ENCODE measurements at places on chromosomes 5 and 9.

DNA sequence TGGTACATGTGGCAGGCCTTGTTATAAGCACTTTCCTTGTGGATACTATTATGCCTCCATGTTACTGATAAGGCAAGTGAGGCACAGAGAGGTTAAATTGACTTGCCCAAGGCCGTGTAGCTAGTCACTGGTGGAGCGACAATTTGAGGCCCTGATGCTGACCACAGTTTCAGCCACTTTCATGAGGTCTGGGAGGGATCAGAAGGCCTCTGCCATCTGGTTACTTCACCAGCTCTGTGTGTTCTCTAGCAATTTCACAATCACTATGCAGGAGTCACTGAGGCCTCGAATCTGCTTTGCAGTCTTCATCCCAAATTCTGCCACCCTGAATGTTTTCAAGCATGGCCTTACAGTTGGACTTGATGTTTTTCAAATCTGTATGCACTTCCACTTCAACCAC is 9.1 kb downstream of the LRRC70 start:
- DNase-seq, result no peak

DNA sequence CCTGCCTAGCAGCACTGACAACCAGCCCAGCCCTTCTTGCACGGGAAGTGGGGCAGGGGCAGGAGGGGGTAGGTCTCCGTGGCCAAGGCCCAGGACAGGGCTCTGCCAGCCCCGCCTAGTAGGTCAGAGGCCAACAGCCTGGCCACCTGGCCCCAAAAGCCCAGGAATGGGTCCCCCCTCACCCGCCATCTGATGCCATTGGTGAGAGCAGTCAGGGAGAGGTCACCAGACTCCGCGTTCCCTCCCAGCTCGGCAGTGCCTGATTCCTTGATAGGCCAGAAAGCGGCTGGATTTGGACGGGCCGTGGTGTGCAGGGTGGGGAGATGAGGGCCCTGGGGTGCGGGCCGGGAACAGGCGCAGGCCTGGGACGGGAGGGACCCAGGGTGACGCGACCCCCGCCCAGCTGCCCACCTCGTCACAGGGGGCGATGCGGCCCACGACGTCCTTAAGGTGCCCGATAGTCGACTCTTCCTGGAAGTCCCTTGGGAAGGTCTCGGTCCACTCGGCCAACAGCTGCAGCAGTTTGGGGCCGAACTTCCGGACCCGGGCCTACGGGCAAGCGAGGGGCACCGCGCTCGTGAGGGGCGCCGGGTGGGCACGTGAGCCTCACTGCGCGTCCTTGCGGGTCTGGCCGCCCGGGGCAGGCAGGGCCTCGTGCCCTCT is 64.5 kb upstream of the RNF130 start:
- no peak for DNase-seq

- no peak for DNase-seq
These were observed 289.4 kb upstream of the DAB2 start for GRCh38 chr5:39714036-39714698.

DNA sequence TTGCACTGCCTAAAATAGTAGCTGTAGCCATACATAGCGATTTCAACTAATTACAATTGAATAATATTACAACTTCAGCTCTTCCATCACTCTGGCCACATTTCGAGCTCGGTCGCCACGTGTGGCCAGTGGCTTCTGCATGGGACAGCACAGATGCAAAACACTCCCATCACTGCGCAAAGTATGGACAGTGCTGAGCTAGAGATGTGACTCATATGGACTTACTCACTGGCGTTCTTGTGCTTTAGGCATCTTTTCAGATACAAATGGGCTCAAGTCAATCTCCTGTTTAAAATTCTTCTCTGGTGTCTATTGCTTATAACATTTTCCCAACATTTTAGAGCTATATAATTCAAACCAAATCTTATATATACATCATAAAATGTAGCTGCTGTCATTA is 222.7 kb downstream of the ELAVL2 start:
- no peak for DNase-seq

DNA sequence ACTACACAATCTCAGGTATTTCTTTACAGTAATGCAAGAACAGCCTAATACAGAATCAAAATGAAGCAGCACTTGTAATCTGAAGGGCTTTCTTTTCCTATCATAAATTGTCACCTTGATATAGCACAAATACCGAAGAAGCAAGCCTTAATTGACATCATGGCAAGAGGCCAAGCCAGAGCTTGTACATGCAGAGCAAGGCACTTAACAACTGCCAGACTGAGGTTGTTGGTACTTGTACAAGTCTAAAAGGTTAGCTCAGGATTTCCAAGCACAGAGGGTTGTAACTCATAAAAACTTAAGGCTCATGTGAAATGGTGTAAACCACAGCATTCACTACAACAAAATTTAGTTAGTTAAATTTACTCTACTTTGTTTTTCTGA is 158.8 kb upstream of the SPEF2 start:
- no peak for DNase-seq

DNA sequence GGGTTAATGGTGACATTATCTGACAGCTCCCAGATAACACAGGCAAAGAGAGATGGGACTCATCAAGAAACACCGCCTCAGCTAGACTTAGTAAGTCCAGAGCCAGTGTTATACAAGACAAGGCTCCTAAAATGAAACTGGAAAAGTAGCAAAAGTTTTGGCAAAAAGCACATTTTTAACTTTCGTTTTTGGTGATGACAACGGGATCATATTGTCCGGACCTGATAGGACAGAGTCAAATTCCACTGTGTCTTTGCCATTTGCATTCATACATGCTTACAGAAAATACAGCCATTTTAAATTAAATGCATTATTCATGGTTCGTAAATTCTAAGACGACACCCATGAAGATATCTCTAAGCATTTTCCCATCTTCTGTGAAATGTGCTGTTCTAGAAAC is 152.1 kb downstream of the CRB2 start:
- no peak for DNase-seq

DNA sequence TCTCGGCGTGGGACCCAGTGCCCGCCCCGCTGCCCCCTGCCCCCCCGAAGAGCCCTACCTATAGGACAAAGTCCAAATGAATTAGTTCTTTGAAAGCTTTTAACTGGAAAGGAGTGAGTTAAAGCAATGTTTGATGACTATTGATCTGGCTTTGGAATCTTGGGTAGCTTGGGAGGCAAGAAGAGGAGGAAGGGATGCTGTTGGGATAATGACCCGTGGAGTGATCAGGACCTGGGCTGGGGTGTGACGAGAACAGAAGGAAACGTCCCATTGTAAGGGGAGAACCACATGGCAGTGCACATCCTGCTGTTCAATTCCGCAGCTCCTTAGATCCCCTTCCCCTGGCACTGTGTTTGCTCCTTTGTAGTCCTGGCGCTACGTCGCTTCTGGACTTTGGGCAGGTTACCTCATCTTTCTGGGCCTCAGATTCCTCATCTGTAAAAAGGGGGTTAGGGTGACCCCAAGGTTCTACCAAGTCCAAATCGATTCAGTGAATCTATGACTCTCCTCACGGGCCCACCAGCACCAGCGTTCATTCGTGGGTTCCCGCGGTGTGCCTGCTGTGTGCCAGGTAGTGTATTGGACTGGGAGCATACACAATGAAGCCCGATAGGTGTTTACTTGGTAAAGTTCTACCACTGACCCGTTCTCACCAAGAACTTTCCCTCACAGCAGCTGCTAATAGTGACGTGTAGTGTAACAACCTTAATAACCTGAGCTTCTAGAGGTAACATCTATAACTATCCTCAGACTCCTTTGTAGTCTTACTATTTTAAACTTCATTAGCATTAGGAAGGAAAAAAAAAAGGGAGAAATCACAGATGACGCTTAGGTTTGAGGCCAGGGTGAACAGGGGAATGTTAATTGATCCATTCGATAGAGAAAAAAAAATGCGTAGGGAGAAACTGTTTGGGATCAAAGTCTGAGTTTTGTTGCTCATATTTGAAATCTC is 1.1 kb upstream of the NADK2 start:
- DNase-seq, result no peak

DNA sequence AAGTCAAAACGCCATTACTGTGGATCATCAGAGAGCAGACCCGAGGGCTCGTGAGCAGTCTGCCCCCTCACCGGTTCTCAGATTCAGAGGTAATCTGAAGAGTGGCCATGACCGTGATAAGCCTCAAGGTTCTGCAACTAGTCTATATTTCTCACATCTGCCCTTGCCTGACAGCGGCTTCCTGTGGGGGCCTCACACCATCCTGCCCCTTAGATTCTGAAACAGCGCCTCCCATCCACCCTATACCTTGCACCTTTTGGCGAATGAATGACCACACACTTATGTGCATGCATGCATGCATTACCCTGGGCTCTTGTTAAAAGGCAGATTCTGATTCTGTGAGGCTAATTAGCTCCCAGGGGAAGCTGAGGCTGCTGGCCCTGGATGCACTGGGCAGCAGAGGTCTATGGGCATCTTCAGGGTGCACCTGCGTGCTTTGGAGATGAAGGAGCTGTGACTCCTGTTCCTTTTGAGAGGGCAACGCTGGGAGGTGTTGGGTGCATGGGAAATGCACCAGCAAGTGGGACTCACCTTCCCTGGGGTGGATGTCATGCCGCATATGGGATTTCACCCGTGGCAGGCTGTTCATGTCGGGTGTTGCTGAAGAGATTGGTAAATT is 7.8 kb upstream of the GADD45G start:
- DNase-seq, result no peak

- DNase-seq, result no peak
These were observed 4.2 kb upstream of the SEC16A start for GRCh38 chr9:136486823-136487620.

DNA sequence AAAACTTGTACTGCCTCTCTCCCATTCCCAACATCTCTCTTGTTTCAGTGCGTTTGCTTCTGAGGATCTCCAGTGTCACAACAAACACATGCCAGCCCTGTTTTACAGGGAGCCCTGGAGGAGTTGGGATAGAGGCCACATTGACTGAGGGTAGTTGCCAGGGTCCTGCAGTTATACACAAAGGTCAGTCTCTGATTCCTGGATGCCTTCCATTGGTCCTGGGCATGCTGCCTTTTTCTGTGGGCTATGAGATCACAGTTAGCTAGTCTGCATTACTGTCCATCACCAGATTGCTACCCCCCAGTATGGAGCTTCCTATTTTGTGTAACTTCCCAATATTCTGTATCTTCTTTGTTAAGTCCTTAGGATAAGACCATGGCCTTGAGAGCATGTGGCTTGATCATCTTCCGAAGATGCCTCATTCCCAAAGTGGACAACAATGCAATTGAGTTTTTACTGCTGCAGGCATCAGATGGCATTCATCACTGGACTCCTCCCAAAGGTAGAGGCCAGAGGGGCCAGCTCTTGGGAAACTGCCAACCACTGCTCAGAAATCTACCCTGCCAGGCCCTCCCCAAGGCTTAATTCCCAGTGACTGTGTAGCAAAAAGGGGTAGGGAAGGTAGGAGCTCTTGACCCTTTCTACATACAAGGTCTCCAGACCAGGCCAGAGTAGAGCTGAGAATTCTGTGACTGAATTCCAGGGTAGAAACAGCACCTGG is 9.5 kb downstream of the NUDT2 start:
- DNase-seq, result no peak

DNA sequence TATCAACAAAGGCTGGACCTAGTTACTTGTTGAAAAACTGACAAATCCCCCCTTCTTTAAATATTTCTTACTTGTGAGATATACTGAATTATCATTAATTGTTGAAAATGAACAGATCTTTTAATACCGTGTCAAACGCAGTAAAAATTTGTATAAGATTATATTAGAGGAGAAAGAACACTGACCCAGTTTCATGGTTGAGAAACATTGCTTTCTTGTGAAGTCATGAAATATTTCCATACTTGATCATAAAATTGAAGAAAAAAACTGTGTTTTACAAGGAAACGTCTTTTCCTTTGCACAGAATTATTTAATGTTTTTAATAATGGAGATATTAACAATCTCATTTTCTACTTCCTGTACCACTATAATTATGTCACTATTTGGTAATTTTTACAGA is 45.8 kb downstream of the MOCS2 start:
- DNase-seq, result no peak

DNA sequence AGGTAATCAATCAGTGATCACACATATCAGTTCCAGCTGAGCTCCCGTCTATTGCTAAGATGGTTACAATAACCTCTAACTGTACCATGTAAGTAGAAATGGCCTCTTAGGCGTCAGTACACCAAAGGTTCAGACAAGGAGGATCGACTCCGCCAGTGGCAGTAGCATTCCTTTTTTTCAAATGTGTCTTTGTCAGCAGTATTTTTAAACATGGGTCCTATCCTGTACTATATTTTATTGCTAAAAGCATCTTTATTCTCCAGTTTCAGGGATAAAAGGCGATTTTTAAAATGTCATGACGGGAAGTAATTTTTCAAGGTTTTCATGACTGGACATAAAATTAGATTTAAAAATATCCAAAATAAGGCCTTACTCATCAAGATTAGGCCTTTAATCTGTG is 64.8 kb upstream of the TBCA start:
- no peak for DNase-seq

DNA sequence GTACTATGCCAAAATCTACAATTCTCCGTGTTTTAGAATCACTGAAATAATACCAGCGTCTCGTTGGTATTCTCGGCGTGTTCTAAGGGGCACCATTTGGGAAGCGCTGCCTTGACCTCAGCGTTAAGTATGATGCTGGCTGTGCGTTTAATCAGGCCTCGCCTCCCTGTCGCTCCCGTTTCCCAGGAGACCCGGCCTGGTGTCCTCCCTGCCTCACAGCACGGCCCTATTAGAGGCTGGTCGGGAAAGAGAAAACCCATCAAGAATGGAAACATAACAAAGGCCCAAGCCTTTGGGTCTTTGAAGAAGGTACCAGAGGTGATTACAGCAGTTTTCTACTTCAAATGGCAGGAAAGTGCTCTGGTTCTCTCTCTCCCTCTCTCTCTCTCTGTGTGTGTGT is 30.0 kb downstream of the GFPT2 start:
- DNase-seq, result no peak

GRCh38 chr5:96144289-96144688 is 182.6 kb upstream of the ELL2 start:
- DNase-seq, result no peak

GRCh38 chr5:35736280-35736679 is 118.6 kb downstream of the SPEF2 start:
- DNase-seq, result no peak
